ENCODE measurements at places on chromosomes 2 and 18.
A peak's percentile ranks its signal among the peaks of the same experiment; 100 is the strongest.

GRCh38 chr2:201953396-201953795 is 80.3 kb upstream of the FZD7 start:
- no peak for DNase-seq

DNA sequence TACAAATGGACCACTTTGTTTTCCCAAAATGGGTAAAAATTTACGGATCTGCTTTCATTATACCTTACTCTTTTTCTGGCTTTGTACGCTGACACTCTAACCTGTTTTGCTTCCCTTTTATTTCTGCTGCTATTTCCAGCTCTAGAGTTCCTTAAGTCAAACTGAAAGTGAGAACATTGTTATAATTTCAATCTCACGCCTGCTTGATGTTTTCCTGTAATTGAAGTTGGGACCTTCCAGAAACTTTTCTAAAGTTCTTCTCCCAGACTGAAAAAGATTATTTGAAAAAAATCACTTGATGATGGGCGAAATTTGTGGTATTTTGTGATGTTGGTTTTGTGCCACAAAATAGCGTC is 1.8 kb downstream of the GLS start:
- DNase-seq: no peak

DNA sequence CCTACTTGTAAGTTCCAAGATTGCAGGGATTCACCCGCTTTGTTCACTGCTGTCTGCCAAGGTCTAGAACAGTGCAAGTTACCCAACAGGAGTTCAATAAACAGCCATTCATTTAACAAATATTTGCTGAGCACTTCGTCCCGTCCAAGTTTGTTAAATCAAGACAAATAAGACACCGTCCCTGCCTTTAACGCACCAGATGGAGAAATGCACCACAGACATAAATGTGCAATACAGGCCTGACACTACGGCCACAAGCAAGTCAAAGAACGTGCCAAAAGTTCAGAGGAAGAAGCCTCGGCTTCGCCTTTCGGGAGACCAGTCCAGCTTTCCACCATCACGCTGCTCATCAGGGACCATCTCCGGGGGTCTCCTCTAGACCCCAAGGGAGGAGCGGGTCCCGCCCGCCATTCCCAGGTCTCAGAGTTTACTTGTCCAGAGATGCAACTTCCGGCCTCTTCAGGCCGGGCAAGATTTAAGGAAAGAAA is 429 bp downstream of the C2orf76 start:
- DNase-seq: no peak

- DNase-seq: no peak
Measured at GRCh38 chr2:141493936-141494335, 636.9 kb downstream of the LRP1B start.

DNA sequence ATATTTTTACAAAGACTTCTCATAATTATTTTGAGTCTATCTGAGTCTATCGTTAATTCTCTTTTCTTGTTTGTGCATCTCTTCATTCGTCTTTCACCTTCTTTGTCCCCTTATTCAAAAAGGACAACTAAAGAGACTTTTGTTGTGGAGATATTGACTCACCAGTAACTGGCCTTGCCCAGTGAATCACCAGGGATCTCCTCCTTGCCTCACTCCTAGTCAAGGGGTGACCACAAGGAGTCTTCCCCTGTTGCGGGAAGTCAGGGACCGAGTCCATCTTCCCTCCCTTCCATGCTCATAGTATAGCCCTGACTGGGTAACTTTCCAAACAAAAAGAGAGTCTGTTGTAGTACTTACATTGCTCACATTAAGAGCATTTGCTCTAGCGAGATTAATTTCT is 158.9 kb downstream of the NEB start:
- no peak for DNase-seq

GRCh38 chr18:42028247-42028832 is 73.3 kb downstream of the PIK3C3 start:
- peak; percentile 42 for DNase-seq

- DNase-seq: no peak
Measured at GRCh38 chr2:146801886-146802285, 1042.9 kb upstream of the ACVR2A start.

GRCh38 chr2:11004199-11004598 is 92.5 kb downstream of the KCNF1 start:
- peak; percentile 38 for DNase-seq

DNA sequence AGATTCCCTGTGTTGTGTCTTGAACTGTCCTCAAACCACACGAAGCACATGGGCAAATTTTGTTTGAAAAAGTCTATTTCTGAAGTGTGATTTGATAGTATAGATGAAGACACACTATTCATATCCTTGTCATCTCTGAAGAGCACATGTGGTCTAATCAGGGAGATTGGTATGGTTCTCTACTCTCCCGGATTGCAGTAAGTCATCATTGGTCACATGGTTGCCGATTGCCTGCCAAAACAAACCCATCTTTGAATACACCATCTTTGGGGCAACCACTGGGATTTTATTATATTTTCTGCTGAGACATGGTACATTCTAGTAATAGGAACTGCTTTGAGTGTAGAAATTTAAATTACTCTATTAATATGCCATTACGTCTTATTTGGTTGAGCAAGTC is 186.9 kb downstream of the MYO1B start:
- no peak for DNase-seq

- DNase-seq: no peak
Measured at GRCh38 chr2:157440404-157441071, 3.4 kb downstream of the CYTIP start.

DNA sequence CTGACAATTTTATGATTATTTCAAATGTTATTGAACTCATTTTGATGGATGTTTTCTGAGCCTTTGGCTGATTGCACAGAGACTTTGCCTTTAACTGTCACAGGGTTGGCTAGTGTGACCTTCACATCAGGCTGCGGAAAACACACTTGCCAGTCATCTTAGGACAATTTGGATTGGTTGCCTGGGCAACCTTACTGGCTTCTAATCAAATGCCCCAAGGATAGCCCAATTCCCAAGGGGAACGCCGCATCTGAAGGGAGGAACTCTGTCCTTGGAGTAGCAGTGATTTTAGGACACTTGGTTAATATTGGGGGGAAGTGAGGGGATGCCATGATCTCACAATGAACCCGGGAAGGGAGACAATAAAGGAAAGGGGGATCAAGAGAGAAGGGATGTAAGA is 29.5 kb downstream of the OSBPL6 start:
- DNase-seq: no peak

DNA sequence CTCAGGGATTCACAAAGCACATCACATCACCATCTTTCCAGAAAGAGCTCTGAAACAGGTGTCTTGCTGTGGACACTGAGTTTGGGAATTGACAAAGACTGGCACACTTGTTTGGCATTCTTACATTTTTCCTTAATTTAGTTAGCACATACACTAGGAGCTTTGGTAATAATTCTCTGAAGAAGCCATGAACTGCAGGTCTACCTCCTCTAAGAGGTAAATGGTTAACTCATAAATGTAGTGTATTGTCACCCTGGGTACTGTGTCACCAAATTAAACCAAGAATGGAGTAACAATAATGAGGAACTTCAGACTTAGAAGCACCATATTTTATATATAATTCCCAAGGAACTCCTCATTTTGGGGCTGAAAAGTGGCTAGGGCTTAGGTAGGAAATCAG is 22.6 kb downstream of the EIF4E2 start:
- no peak for DNase-seq

GRCh38 chr18:31491586-31491985 is 6.4 kb upstream of the DSG2 start:
- DNase-seq: no peak

DNA sequence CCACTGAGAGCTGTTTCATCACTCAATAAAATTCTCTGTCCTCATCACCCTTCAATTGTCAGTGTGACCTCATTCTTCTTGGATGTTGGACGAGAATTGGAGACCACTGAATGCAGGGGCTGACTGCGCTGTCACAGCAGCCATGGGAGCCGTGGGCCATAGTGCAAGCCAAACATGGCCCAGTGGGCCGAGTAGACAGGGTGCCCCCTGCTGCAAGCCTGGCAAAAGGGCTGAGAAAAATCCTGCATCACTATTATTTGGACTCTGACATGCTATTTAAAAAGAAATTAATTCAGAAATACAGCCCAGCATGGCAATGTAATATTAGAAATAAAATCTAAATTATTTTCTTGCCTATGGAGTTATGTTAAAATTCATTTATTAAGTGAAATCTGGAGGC is 67.8 kb upstream of the FAM98A start:
- DNase-seq: no peak

- DNase-seq: no peak
Measured at GRCh38 chr2:124524155-124524915, 499.2 kb downstream of the CNTNAP5 start.

DNA sequence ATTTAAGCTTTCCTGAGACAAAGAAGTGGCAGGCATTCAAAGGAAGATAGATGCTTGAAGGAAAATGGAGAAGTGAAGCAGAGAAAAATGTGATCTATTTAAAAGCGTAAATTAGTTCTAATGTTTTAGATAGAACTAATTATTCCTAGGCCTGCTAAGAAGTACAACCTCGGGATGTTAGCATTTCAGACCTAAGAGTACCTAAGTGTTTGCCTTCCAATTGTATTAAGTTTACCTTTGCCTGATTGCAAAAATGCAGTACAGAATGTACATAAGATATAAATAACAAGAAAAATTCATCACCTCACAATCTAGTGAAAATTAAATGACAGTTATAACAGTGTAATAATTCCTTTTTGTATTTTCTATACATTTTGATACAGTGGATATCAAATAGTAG is 71.1 kb upstream of the HNMT start:
- no peak for DNase-seq

- no peak for DNase-seq
Measured at GRCh38 chr2:1594123-1594372, 150.3 kb downstream of the PXDN start.

GRCh38 chr2:234630801-234631261 is 133.9 kb upstream of the ARL4C start:
- DNase-seq: no peak

GRCh38 chr2:207897541-207898353 is 127.6 kb downstream of the PLEKHM3 start:
- no peak for DNase-seq

GRCh38 chr2:64595397-64596176 is 58.1 kb downstream of the SERTAD2 start:
- no peak for DNase-seq

DNA sequence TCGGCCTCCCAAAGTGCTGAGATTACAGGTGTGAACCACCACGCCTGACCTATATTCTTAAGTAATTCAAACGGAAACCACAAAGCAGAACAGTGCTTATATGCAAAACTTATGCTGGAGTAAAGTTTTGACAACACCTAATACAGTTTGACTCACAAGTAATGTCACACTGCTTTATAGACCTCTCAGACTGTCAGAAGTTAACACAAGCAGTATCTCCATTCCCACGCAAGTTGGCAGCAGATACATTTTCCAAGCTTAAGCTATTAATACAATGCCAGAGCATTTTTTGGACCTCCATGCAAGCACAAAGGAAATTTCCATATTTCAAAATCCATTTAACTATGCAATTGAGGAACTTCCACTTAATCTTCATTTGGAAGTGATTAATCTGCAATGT is 21.0 kb upstream of the SANBR start:
- peak; percentile 3 for DNase-seq

- no peak for DNase-seq
Measured at GRCh38 chr18:74444104-74444503, 13.0 kb downstream of the DIPK1C start.

- DNase-seq: no peak
Measured at GRCh38 chr2:64237266-64237665, 93.0 kb upstream of the PELI1 start.

GRCh38 chr2:238594796-238595749 is 168.3 kb downstream of the ASB1 start:
- no peak for DNase-seq

DNA sequence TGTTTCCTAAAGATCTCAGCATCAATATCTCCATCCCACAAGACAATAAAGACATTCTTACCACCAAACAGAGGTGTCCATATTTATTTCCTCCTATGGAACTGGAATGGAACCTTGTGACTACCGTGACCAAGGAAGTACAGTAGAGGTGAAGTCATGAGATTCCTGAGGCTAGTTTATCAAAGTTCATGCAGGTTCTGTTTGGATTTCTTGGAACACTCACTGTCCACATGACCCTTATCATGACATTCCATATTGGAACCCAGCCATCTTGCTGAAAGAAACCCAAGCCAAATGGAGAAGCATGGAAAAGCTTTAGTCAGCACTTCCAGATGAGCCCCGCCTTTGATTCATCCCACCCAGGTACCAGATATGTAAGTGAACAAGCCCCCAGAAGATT is 516.0 kb upstream of the POU3F3 start:
- no peak for DNase-seq

- peak; percentile 23 for DNase-seq
Measured at GRCh38 chr18:49178736-49179135, 228.0 kb upstream of the SMAD7 start.

DNA sequence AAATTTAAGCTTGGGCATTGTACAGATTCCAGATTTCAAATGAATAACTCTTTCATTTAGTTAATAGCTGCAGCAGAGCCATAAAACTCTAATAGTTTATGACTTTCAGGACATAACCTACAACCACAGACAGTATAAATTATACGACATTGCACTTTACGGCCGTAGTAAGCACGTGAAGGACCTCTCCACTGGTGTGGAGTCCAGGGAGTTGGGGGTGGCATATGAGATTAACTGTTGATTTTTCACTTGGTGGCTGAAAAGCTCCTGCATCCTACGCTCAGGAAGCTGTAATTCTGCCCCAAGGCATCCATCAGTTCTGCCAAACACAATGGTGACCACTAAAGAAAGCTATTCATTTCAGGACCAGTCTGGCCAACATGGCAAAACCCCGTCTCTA is 376.2 kb downstream of the SOX11 start:
- no peak for DNase-seq

- DNase-seq: no peak
Measured at GRCh38 chr2:44825702-44826101, 115.8 kb upstream of the SIX3 start.

- DNase-seq: no peak
Measured at GRCh38 chr2:57160976-57161375, 885.6 kb upstream of the VRK2 start.

GRCh38 chr2:10659898-10660568 is 29.7 kb downstream of the NOL10 start:
- peak; percentile 36 for DNase-seq

GRCh38 chr2:218387369-218388194 is 5.5 kb downstream of the SLC11A1 start:
- no peak for DNase-seq

DNA sequence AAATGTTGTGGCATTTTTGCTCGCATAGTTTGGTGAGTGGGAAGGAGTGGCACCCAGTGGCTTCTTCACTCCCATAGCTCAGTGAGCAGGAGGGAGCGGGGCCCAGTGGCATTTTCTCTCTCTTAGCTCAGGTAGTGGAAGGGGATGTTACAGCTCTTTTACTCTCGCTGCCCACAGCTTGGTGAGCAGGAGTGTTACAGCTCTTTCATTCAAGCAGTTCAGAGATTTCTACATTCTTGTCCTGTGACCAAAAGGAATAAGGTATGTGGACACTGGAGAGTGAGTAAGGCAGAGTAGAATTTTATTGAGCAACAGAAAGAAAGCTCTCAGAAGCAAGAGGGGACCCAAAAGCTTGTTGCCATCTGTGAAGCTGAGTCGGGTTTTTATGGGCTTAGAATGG is 192.4 kb downstream of the SPAG16 start:
- DNase-seq: no peak

GRCh38 chr18:35443847-35444246 is 53.9 kb downstream of the INO80C start:
- DNase-seq: no peak

Measured in HL-60 (cell line).